ENCODE measurements at places on chromosomes 4 and X. TPM values are rescaled to one million over a fixed set of nuclear protein-coding genes. Genes with fewer than 3 reads are reported as not detected.

ADGRG4 gene
- total RNA-seq: not detected

ZNF182 gene
- total RNA-seq: 4.4 TPM

GDI1 gene
- 115 TPM for total RNA-seq

FGF2 gene
- total RNA-seq: 40.9 TPM

USP17L15 gene
- 0.11 TPM for total RNA-seq

GRIA2 gene
- total RNA-seq: under 0.01 TPM

GATA1 gene
- total RNA-seq: not detected

PNMA6F gene
- not detected for total RNA-seq

DAPP1 gene
- not detected for total RNA-seq

HSD17B13 gene
- total RNA-seq: 0.22 TPM

TMEM154 gene
- 15.4 TPM for total RNA-seq

POLN gene
- 2.9 TPM for total RNA-seq

ADH6 gene
- not detected for total RNA-seq

FAM50A gene
- total RNA-seq: 112 TPM

CT45A2 gene
- not detected for total RNA-seq

CXCL3 gene
- total RNA-seq: 3.3 TPM

TEX13A gene
- total RNA-seq: not detected

AMER1 gene
- 1.2 TPM for total RNA-seq

USP17L28 gene
- not detected for total RNA-seq

CLDN22 gene
- not detected for total RNA-seq

VSIG1 gene
- not detected for total RNA-seq

NPNT gene
- 1.1 TPM for total RNA-seq

FAAH2 gene
- total RNA-seq: not detected

DCAF12L1 gene
- not detected for total RNA-seq

CITED1 gene
- total RNA-seq: 0.37 TPM

MTTP gene
- not detected for total RNA-seq

CT45A10 gene
- total RNA-seq: not detected

SAGE1 gene
- total RNA-seq: not detected

PGK1 gene
- 371 TPM for total RNA-seq

KLHL5 gene
- 138 TPM for total RNA-seq

FAT4 gene
- total RNA-seq: 9.9 TPM

CDKL2 gene
- 2.5 TPM for total RNA-seq

CYTL1 gene
- total RNA-seq: 0.12 TPM

DUX4 gene
- total RNA-seq: not detected

SOX3 gene
- not detected for total RNA-seq

ADH1A gene
- total RNA-seq: not detected

MAGED4B gene
- 19.7 TPM for total RNA-seq

ZNF711 gene
- total RNA-seq: 0.87 TPM

BEX5 gene
- total RNA-seq: 0.33 TPM

CT45A3 gene
- not detected for total RNA-seq

KCND1 gene
- total RNA-seq: 0.33 TPM

PCSK1N gene
- total RNA-seq: 2.9 TPM

FGFBP2 gene
- total RNA-seq: not detected

L1CAM gene
- 2.7 TPM for total RNA-seq

FAM184B gene
- total RNA-seq: under 0.01 TPM

RPS6KA6 gene
- total RNA-seq: 14.6 TPM

GSX2 gene
- 0.12 TPM for total RNA-seq

SSX3 gene
- not detected for total RNA-seq

ANXA3 gene
- 4.3 TPM for total RNA-seq

HSFX4 gene
- total RNA-seq: not detected

ABCG2 gene
- total RNA-seq: 2.3 TPM

NWD2 gene
- total RNA-seq: not detected

EGF gene
- 1.3 TPM for total RNA-seq

CCNA2 gene
- 32.2 TPM for total RNA-seq

IL1RAPL2 gene
- total RNA-seq: 0.11 TPM

KLB gene
- total RNA-seq: not detected

OTUD6A gene
- total RNA-seq: under 0.01 TPM
